ENCODE measurements at places on chromosomes 7 and 10.

- DNase-seq, result no peak
Observed at GRCh38 chr10:98313598-98313997, 45.6 kb upstream of the LOXL4 start.

GRCh38 chr10:68172324-68172723 is 59.6 kb downstream of the ATOH7 start:
- no peak for DNase-seq

DNA sequence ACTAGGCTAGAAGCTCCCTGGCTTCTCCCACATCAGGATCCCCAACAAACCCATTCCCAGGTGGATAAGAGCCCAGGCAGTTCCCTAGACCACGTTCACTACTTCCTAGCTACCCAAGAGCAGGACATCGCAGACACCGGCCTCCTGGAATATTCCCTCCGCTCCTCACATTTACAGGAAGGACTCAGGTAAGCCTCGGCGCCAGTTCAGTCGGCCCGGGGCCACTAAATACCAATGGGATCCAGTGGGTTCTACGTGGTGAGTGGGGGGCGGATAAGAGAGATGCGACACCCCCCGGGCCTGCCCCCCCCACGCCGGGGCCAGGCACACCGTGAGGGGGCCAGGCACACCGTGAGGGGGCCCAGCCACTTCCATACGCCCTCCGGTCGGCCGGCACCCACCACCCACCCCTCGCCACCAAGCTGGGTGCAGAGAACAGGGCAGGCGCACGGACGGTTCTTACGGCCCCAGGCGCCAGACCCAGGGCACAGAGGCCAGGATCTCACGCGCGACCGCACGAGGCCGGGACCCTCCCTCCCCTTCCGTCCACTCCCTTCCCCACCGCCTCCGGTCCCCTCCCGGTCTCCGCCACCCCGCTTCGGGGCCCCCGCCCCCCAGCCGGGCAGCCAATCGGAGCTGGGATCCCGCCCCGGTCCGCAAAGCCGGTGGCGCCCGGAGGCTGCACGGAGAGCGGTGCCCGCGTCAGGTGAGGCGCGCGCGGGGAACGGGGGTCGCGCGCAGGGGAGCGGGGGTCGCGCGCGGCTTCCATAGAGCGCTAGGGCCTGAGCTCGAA is at the start of gene BLVRA:
Gene BLVRA (plus strand): TSS at position 652 of the 793 bp plus-strand sequence. CDS start 12,479 bp downstream, outside the sequence.
- DNase-seq, result no peak

GRCh38 chr10:78283069-78283682 is 249.5 kb downstream of the RPS24 start:
- DNase-seq, result no peak

DNA sequence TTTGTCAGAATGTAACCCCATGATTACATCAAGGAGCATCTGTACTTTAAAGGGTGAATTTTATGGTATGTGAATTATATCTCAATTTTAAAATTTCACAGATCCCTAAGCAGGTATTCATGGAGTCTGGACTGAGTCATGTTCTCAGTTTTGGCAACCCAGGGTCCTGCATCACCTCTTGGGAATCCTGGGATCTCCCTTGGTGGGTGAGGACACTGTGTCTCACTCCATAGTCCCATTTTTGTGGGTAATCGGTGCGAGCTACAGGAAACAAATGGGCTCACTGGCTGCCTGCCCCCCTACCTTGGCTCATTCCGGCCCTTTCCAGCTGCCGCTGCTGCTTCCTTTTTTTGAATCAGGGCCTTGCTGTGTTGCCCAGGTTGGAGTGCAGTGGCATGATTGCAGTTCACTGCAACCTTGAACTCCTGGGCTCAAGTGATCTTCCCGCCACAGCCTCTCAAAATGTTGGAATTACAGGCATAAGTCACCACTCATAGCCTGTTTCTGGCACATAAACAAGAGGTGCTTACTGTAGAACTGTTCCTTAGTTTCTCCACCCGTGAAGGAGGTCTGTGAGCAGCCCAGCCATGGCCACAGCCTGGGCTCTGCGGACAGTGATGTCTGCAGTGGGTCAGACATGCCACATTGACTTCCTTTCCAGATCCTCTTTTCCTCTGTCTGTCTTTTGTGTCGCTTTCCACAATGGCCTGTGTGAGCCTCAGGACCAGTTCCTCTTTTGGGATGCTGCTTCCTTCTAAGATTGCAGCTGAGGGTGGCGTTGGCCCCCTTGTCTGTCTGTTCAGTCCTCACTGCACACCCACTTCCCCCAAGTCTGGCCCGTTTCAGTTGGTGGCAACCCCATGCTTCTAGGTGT is 14.5 kb downstream of the PALD1 start:
- DNase-seq, result no peak

DNA sequence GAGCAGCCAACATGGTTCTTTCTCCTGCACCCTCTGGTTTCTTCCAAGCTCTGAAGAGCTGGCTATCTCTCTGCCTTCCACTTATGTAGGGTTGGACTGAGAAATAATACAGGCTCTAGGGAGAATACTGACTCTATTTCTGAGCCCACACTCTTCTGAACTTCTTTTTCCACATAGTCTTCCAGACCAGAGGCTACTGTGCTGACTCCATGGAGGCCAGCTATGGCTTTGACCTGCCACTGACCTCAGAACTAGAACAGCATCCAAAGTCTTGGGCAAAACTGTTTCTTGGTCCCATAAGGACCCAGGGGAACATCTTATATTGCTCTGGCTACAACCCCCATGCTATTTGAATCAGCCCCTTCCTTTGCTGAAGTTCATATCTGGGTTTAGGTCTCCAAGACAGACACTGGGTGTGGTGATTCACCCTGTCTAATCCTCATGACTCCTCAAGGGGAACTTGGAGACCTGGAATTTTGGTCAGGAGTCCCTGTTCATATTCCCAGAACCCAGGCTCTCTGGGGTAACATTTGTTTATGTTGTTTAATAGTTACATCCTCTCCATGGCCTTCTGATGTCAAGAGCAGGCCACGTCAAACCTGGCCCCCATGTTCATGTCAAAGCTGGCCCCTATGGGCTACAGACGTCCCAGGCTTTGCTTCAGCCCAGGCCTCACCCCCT is 12.1 kb upstream of the PLAU start:
- DNase-seq, result no peak

- DNase-seq, result no peak
Observed at GRCh38 chr7:157927313-157927925, 590.6 kb downstream of the DNAJB6 start.

- DNase-seq, result no peak
Observed at GRCh38 chr7:39528849-39529248, 37.4 kb upstream of the YAE1 start.

DNA sequence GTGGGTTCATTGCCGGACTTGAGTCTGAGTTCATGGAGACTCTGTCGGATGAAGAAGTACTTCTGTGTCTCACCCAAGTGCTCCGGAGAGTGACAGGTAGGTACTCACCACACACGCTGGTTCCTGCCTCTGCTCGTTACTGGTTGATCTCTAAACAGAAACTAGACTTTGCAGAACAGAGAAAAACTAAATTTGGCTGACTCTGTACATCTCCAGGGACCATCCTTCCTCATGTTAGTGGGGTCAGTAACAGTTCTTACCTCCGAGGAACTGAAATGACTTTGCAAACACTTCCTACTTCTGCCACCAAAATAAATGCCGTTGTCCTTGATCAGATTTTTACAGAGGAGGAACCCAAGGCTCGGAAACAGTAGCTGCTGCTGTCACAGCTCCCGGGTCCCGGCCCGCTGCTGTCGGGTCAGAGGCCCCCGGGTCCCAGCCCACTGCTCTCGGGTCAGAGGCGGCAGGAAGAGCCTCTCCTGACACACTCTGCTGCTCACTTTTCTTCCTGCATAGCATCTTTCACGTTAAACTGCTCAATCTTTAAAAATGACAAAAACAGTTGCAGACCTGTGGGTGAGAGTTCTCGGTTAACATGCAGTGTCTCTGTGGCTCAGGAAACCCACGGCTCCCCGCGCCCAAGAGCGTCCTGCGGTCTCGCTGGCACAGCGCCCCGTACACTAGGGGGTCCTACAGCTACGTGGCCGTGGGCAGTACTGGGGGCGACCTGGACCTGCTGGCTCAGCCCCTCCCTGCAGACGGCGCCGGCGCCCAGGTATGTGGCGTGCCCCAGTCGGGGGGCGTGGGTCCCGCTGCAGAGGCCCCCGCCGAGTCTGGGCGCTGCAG is 4.8 kb upstream of the MTG1 start:
- no peak for DNase-seq

DNA sequence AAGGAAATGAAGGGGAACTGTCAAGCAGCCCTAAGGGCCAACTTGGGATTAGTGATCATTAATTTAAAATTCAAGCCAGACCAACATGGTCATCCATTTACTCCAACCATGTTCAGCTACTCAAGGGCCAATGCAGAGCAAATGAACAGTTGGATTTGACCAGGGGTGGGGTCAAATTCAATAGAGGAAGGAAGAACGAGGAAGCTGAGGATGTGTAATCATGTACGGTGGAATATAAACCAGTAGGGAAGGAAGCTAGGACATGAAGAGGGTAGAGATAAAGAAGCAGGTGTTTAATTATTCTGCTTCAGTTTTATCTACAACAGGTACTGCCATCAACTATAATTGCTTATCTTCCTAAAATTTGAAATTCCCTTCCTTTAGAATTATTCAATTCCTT is 81.6 kb downstream of the HIBADH start:
- no peak for DNase-seq

GRCh38 chr7:260441-261281 is 29.3 kb upstream of the FOXL3 start:
- DNase-seq, result no peak

DNA sequence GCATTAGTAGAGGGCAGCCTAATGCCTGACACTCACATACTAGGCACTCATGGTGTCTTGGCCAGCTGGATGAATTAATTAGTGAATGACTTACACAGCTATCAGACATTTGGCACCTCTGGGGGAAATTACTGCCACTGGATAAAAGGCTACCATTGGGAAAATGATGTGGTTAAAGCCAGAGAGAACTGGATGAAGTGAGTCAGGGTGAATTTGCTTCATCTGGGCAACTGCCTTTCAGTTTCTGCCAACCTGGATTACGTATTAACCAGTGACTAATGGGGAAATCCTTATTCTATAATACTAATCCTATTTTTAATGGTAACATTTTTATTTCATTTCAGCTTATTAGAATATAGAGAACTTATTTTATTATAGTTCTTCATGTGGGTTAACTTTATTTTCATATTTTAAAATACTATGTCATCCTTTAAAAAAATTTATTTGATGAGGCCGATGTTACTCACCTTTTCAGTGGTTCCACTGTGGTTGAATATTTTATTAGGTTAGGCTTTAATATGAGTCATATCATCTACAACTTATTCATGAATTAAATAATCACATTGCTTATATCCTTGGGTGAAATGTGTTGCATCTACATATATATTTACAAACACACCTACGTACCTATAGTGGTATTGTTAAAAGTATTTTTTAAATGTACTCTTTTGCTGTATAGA is 85.6 kb upstream of the CAPZA2 start:
- DNase-seq, result no peak

- DNase-seq, result peak; percentile 36
Observed at GRCh38 chr7:151088856-151089699, 2.8 kb downstream of the AGAP3 start.

GRCh38 chr10:131155218-131155875 is 156.2 kb downstream of the TCERG1L start:
- no peak for DNase-seq

GRCh38 chr10:132104471-132105301 is 38.9 kb downstream of the JAKMIP3 start:
- DNase-seq, result no peak

DNA sequence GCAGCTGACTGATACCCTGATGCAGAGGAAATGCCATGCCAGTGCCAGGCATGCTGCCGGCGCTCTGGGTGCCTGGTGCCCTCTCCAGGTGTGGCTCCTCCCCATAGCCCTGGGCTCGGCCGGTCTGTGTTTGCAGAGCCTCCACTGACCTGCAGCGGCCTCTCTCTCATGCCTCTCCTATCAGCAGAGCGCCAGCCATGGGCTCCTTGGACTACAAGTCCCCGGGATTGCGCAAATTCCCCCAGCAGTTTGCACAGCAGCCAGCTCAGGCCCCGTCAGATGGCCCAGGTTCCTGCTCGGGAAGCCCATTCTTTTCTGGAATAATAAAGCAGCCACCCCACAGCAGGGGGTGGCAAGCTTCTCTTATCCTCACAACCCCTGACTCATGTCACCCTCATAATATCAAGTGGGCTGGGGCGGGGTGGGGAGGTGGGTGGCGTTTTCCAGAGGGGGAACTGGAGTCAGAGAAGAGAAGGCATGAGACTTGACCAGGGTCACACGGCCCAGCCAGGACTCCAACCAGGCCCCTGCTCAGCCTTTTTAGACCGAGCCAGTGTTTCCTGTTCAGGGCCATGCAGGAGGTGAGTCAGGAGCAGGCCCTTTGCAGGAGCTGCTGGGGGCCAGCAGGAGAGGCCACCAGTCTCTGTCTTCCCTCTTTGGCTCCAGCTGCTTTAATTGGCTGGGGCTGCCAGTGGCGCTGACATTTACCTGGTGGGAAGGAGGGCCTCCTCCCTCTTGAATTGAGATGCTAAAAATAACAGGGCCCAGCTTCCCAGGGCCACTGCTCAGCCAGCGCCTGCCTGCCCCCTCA is 58.6 kb downstream of the ZMIZ1 start:
- no peak for DNase-seq

DNA sequence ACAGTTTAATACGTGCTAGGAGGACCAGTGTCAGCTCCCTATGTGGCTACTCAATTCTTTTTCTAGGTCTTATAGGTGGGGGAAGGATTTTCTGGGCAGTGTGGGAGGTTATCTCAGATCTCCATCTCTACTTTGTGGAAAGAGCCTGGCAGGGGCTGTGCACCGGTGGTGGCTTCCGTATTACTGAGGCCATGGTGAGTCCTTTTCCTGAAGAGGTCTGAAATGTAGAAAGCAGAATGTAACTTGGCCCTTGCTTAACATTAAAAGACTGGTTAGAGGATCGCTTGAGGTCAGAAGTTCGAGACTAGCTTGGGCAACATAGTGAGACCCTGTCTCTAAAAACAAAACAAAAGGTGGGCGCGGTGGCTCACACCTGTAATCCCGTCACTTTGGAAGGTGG is 2.7 kb upstream of the TPST1 start:
- no peak for DNase-seq

DNA sequence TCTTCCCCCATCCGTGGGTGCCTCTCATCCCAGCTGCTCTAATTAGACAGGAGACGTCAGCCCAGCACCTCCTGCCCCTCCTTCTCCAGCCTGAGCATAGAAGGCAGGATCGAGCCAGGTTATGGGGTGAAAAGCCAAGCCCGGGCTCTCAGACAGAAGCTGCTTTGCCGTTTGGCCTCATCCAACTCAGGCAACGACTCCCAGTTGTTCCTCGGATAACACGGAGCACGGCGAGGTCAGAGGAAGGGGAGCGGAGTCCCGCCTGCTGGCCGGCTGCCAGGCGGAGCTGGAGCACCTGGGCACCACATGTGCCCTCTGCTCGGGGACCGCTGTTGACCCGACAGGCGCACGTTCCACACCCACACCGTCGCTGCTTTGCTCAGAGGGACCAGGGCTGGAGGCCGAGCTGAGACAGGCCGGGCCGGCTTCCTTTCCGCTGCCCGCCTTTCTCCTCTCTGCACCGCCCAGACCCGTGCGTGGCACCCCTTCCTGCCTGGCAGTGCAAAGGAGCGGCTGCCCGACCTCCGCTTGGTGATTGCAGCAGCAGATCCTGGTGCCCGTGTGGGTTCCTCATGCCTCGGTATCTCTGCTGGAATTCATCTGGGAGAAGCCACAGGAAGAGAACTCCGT is 21.6 kb upstream of the UNCX start:
- DNase-seq, result no peak
